Stimulated activated CD8-positive, alpha-beta memory T cell treated with anti-CD3 and anti-CD28 coated beads, Interleukin-12 subunit alpha, Interleukin-12 subunit beta, amount 100 ng/mL, for 1 hour (primary cell): ENCODE measurements at places on chromosomes 3 and 15.
A peak's percentile ranks its signal among the peaks of the same experiment; 100 is the strongest.

- peak; percentile 14 for DNase-seq
Measured at GRCh38 chr15:90184786-90185704, 16.1 kb upstream of the SEMA4B start.

DNA sequence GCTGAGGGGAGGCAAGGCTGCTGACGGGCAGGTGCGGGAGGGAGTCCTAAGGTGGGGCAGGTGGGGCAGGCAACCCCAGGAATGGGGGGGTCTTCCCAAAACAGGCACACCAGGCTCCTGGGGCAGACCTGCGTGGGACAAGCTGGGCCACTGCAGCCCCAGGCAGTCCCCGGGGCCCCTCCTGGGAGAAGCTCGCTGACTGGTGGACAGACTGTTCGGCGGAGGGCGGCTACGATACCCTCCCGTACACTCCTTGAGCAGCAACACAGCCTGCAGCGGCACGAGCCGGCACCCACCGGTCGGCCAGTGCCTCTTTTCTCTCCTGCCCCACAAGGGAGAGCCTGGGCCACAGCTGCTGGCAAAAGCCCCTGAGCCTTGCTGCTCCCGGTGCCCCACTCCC lies 65.9 kb upstream of the RPL32 start:
- no peak for DNase-seq

GRCh38 chr3:117941756-117942155 lies 1092.9 kb downstream of the IGSF11 start:
- DNase-seq: no peak

DNA sequence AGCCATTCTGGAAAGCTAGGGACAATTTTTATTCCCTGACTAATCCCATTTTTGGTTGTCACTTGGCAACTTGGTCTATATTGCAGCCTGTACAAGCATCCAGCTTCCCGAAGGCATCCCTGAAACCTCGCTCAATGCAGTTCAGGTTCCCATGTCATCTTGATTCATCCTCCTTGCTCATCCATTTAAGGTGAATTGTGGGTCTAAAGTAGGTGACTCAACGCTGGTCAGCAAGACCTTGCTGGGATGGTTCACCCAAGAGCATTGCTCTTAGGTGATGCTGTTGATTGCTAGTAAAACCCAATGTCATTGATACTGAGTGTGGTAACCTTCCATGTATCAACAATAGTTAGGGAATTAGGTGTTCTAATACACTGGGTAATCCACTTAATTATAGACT lies 13.1 kb upstream of the RAB8B start:
- DNase-seq: no peak

DNA sequence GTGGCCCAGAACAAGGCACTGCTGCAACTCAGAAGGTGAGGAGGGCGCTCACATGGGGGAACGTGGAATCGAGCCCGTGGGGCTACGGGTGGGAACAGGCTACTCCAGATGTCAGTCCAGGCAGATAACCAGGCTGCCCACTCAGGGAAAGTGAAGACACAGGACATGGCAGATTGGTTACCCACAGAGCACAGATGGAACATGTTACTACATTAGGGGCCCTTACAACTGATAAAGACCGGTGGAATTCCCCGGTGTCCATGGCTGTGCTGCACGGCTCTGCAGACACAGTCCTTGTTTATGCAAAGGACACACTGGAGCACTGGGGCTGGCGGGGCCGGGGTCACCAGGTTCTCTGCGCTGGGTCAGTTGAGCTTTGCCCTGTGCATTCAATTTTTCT lies 36.9 kb downstream of the PCSK6 start:
- DNase-seq: no peak

- DNase-seq: peak; percentile 2
Measured at GRCh38 chr15:98548139-98548971, 100.0 kb upstream of the IGF1R start.

GRCh38 chr3:7682822-7683229 lies 818.8 kb upstream of the LMCD1 start:
- DNase-seq: no peak

- no peak for DNase-seq
Measured at GRCh38 chr3:165725296-165725695, 111.9 kb downstream of the BCHE start.

DNA sequence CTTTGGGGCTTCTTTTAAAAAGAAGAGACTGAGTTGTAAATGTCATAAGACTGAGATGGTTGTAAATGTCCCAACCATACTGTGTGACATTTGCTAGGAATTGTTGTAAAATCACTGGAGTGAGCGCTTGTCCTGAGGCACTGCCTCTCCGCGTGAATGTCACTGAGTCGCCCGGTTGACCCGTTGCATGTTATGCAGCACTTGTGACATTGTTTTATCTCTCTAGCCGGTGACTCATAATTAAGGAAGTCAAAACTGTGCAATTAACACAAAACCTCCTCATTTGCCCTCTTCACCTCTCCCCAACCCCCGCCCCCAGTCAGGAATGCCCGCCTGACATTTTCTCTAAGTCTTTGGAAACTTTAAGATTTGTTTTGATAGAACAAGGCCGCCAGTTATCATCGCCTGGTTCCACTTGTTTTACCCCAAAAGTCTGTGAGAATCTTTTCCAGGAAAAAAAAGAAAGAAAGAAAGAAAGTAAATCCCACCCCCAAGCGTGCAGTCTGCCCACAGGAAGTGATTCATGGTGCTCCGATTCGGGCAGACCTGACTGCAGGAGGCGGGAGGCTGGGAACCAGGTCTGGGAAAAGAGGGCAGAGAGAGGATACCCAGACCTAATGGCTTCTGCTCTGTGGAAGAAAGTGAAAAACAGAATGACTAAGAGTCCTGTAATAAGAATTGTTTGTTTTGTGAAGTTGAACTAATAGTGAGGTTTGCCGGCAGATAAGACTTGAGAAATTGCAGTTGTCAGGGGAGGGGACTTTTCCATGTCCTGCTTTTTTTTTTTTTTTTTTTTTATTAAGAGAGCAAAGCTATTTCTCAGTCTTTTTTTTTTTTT lies 84.8 kb downstream of the SMAD3 start:
- DNase-seq: no peak

DNA sequence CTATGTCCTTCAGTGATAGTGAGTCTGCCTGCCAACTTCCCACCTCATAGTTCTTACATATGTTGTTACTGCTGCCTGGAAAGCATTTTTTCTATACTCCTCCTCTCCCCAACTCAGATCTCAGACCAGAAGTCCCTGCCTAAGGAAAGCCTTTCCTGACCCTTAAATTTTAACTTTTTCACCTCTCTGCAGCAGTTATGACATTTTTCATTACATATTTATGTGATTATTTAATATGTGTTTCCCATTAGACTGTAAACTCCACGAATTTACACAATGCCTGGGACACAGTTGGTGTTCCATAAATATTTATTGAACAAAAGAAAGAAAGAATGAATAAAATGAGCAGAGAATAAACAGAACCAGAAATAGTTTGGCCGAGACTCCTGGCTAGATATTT lies 125.5 kb downstream of the MITF start:
- DNase-seq: no peak

DNA sequence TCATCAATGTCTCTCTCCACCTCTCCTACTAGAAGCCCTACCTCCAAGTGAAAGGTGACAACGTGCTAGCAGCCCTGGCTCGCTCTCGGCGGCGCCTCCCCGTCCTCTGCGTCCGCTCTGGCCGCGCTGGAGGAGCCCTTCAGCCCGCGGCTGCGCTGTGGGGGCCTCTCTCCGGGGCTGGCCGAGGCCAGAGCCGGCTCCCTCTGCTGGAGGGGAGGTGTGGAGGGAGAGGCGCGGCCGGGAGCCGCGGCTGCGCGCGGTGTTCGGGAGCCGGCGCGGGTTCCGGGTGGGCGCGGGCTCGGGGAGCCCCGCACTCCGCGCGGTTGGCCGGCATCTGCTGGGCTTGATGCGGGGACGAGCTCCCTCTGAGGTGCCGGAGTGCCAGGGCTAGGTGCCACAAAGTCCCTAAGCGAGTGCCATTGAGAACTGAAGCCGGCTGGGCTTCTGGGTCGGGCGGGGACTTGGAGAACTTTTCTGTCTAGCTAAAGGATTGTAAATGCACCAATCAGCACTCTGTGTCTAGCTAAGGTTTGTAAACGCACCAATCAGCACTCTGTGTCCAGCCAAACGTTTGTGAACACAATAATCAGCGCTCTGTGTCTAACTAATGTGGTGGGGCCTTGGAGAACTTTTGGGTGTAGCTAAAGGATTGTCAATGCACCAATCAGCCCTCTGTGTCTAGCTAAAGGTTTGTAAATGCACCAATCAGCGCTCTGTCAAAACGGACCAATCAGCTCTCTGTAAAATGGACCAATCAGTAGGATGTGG lies 84.8 kb upstream of the ARRDC4 start:
- DNase-seq: no peak

GRCh38 chr3:114645392-114645791 lies 351.6 kb downstream of the TIGIT start:
- no peak for DNase-seq

DNA sequence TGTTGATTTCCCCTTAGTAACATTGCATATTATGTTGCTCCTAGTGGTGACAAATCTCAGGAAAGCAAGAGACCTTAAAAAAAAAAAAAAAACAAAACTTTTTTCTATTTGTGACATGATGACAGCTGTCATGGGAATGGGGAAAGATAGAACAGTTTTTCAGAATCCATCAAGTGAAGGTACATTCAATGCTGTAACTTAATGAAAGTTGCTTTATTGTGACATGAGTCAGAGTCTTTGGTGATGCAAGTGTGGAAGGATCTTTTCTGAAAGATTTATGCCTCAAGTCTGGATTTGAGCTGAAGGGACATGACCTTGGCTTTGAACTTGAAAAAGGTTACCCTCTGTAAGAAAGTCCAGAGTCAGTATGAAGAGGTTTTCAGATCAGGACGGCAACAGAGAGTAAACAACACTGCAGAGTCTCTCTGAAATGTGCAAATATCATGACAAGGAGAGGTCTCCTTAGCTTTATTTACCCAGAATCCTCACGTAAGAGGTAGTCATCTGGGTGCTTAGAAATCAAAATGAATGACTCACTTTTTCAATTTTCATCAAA lies 424.7 kb downstream of the CNTN4 start:
- DNase-seq: no peak

DNA sequence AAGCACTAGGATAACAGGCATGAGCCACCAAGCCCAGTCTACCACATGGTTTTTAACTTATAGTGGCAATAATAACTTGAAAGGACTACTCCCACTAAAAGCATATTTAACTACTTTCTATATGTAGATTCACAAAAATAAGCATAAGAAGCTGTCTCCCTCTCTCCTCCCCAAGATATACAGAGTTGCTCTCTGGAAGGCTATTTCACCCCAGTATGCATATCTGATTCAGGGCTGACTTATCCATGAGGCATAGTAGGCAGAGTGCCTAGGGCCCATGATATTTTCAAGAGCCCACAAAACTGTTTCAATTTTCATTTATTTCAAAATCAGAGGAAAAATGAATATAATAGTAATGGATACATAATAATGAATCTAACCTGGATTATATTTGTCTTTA lies 20.5 kb downstream of the ATP8B4 start:
- DNase-seq: no peak
